ENCODE measurements at places on chromosomes 7 and 10. TPM values are rescaled to one million over a fixed set of nuclear protein-coding genes. Genes with fewer than 3 reads are reported as not detected.

GRCh38 chr7:42414941-42415505 lies 178.0 kb upstream of the GLI3 start:
- DNase-seq: no peak

DNA sequence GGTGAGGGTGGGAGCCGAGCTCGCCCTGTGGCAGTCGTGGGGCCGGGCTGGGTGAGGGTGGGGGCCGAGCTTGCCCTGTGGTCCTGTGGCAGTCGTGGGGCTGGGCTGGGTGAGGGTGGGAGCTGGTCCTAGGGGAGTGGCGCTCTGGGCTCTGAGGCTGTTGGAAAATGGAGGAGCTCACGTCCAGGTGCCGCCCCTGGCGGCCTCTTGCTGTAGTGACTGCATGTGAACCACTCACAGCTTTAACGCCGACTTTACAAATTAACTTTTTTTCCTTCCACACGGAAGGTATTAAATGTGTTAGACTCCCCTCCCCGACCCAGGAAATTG lies 312.6 kb downstream of the WDR37 start:
- DNase-seq: peak; percentile 38

DNA sequence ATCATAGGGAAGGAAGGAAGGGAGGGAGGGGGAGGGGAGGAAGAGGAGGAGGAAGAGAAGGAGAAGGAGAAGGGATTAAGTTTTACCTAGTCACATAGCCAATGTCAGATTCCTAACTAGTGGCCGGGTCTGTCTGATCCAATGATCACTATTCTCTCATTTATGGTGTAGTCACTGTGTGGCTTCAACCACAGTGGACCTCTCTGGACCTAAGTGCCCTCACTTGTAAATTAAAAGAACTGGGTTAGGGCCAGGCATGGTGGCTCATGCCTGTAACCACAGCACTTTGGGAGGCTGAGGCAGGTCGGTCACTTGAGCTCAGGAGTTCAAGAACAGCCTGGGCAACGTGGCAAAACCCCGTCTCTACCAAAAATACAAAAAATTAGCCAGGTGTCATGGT lies 6.6 kb upstream of the SERPINE1 start:
- DNase-seq: no peak

DNA sequence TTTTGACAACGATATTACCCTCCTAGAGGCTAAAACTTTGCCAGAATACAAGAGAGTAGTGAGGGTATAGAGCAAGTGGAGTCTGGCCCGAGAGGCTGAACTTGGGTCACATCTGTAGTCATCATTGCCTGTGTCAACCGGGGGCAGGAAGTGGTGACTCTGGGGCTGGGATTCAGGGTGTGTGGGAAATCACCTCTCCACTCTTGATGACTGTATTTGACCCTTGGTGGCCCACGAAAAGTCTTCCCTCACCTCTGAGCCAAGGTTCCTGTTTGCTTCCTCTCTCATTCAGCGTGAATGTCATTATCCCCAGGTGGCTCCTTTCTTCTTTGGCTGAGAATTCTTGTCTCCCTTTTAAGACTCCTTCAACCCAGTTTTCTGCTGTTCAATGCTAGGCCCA lies 240.4 kb downstream of the ABCA13 start:
- DNase-seq: no peak

Gene ABCB4
- not detected for polyA plus RNA-seq

All from stomach (tissue), 19 donors.